ENCODE measurements at places on chromosomes 7 and 10.
A peak's percentile ranks its signal among the peaks of the same experiment; 100 is the strongest.

- no peak for DNase-seq
These were observed 16.4 kb upstream of the ITPRID1 start for GRCh38 chr7:31497516-31497915.

- no peak for DNase-seq
These were observed 90.6 kb upstream of the PDCD4 start for GRCh38 chr10:110781139-110781538.

- no peak for DNase-seq
These were observed 23.0 kb downstream of the BZW2 start for GRCh38 chr7:16668978-16669377.

GRCh38 chr10:48905311-48905710 is 34.3 kb downstream of the LRRC18 start:
- DNase-seq, result no peak

DNA sequence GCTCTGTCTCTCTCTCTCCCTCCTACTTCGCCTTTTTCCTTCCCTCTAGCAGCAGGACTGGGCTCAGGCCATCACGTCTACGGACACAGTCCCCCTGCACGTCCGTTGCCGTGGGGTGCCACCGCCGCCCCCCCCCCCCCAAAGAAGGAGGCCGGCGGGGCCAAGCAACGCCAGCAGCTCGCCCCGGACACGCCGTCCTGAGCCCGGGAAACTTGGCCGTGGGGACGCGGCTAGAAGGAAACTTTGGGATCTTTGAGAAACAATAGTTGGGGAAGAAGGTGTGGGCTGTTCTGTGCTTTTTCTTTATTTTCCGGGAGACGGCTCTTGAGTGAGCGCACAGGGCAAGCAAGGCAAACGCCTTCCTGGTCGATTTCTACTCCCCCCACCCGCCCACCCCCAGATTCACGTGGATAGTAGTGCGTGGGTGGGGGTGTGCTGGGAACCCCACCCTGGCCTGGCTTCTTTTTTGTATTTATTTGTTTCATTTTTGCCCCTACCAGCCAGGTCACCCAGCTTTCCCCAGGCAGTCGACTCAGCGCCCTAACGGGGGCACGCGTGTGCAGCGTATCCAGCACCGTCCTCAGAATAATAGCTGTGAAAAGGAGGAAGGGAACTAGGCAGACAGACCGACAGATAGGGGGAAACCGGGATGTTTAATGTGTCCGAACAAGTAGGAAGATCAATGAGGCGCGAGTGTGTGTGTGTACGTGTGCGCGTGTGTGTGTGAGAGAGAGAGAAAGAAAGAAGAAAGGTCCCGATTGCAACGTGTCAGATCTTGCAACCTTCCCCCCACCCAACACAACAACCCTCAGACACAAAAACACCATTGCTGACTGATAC is 1.4 kb downstream of the MXI1 start:
- DNase-seq, result peak; percentile 70

DNA sequence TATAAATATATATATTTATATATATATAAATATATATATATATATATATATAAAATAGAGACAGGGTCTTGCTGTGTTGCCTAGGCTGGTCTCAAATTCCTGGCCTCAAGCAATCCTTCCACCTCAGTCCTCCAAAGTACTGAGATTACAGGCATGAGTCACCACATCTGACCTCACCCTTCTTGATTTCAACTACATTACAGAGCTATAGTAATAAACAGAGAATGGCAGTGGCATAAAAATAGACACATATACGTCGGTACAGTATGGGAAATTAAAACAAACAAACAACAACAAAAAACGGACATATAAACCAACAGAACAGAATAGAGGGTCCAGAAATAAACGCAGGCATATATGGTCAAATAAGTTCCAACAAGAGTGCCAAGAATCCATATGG is 77.6 kb upstream of the PPP1R3A start:
- DNase-seq, result no peak

DNA sequence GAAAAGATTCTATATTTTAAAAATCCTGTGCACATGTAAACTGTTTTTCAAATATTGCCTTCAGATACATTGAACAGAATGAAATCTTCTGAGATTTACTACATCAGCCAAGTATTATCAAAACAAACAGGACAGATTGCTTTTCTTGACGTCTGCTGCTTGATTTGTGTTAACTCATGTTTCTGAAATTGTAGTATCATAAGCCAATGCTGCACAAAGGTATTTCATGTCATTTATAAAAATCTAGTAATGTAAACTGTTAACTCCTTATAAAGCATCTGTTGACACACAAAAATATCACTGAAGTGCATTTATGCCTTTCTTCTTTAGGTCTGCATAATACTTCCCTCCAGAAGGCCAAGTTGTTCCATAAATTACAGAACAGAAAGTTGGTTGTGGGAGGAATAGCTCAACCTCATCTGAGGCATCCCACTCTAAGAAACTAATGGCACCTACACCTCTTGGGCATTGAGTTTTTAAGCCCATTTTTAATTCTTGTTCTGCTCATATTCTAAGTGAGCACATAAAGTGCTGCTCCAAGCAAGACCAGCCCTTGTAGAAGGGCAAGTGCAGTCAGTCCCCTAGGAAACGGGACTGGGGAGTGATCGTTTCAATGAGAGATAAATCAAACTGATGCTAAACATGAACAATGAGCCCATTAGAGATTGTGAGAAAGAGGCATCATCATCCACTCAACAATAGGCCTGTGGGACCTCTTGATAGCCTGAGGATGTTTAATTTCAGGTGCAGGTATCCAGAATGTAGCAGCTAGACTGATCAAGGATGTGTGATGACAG is 28.5 kb downstream of the CAV1 start:
- DNase-seq, result no peak

DNA sequence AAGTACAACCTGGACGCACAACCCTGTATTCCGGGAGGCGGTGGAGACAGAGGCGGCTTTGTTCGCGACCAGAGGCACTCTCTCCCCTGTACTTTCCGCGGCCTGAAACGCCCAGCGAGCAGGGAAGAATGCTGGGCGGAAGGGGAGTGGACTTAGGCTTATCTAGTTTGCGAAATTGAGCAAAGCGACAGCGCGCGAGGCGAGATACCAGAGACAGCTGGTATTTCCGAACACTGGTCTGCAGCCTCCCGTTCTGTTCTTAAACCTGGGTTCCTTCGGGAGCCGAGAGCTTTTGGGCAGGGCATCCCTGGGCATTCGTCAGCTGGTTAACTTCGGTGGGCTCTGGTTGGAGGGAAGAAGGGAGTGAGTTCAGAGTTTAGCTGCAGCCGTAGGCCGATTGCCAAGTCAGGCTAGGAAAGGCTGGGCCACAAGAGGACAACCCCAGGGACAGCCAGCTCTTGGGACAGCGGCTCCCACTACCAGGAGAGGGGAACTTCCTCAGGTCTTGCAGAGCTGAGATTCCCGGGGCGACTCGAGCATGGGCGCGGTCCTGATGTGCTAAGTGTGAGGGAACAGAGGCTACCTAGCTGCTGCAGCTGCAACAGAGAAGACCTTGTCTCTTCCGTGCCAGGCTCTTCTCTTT is 3.9 kb downstream of the HMX3 start:
- peak; percentile 69 for DNase-seq

DNA sequence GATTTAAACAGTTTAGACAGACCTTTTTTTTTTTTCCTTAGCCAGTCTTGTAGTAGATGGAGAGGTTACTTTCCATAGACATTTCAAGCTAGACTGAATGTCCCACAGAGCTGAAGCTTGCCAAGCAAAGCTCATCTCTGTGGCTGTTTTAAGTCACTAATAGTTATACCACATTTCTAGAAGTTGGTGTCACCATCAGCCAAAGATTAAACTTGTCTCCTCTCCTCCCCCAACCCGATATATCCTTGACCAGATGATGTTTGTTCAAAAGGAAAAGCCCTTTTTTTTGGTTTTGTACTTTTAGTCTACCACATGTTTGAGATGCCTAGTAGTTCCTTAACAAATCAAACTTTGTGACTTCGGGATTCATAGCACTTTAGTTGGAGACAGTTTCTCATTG is 66.1 kb downstream of the ADD3 start:
- no peak for DNase-seq

DNA sequence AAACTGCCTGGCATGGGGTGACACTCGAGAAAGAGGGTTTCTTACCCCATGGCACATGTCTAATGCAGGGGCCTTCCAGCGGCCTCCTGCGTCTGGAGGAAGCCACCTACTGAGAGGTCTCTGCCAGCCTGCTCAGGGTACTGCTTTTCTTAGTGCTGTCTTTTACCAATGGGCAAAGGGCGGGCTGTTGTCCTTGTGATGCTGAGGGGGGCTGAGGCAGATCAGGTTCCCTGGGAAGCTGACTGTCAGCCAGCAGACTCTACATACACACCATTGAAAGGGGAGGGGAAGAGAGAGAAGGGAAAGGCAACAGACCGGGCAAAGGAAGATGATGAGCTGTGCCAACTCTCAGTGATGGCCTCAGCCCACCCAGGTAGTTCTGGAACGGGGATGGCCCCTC is 48.7 kb downstream of the COL13A1 start:
- no peak for DNase-seq

DNA sequence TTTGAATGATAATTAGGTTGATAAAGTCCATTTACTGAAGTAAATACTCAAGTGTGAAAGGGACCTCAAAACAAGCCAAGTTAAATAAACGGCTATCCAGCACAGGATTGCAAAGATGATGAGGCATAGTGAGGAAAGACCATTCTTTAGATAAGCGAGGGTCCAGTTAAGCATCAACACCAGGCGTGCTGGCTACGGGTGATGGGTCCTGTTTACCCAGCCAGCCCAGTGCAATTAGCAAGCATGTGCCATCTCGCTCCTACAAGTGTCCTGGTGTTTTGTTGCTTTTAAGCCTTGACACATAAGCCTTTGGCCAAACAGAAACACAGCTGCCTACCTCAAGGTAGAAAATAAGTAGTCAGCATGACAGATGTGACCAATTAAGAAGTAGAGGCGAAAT is 7.1 kb downstream of the NEBL start:
- DNase-seq, result no peak

DNA sequence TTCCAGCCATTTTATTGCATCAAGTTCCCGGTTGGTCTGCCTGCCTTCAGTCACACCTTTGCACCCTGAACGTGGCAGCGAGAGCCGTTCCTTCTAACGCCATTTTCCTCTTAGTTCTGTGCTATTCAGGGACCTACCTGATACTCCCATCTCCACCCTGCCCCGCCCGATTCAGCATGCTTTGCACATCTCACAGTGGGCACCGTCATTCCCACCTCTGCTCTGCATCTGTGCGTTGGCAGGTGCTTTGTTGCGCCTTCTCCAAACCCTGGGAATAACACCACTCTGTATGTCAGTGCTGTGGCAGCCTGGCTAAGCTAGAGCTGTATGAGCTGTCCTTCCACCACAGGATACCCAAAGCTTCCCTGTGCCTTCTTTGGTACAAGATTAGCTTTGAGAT is 96.8 kb downstream of the ACTR3B start:
- DNase-seq, result no peak

- peak; percentile 26 for DNase-seq
These were observed 59.2 kb upstream of the JAZF1 start for GRCh38 chr7:28239823-28240204.

- peak; percentile 47 for DNase-seq
These were observed 299.4 kb downstream of the SNX13 start for GRCh38 chr7:17640730-17641377.

GRCh38 chr10:33402220-33403073 is 68.0 kb upstream of the NRP1 start:
- no peak for DNase-seq

DNA sequence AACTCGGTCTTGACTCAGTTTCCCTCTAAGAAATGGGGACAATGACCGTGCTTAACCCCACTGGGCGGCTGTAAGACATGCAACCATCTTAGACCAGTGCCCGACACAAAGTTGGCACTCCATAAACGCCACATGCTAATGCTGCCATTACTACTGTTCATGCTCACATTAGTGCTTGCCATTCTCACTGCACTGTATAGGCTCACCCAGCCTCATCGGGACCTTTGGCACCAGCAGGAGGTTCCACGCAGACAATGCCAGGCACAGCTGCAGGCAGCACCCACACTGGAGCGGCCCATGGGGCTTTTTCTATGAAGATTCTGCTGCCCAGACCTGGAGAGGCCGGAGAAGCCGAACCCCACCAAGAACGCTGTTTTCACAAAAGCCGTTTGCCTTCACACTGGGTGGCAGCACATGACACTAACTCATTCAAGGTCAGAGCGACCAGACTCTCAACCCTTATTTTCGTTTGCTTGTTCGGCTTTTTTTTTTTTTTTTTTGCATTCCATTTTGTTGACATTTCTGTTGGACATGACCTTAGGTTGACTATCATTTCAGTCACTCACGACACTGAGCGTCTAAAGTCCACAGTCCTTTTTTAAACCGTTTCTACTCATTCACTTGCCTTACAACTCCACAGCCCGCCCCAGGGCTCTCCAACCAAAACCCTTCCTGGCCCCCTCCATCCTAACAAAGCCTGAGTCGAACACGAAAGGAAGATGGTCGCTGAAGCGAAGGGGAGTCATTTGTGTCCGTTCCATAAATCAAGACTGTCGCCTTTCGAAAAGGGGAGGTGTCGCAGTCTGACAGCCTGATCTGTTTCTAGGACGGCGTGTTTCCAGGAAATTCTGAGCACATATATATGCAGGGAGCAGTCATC is 124.4 kb upstream of the RNF32 start:
- no peak for DNase-seq

GRCh38 chr10:71242622-71243009 is 30.2 kb downstream of the UNC5B start:
- DNase-seq, result no peak

- no peak for DNase-seq
These were observed 133.4 kb downstream of the MACC1 start for GRCh38 chr7:20083781-20084180.

DNA sequence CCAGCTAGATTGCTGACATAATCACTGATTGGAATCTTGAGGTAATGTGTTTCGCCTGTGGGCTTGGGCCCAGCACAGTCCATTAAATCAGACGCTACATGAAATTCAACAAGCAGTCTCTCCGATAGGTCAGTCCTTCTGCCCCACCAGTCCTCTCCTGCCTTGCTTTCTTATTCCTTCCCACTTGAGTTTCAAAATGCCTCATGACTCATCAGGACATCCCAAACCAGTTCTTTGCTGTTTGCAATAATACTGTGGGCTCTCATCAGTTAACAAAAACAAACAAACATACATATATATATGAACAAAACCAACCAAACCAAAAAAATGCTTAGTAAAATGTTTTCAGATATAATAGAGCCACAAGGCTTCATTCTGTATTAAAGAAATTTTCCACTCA is 599.0 kb downstream of the SORCS1 start:
- no peak for DNase-seq

GRCh38 chr10:128556182-128557110 is 430.2 kb upstream of the MKI67 start:
- DNase-seq, result no peak

Data from hematopoietic multipotent progenitor cell treated with erythropoietin and hydrocortisone succinate and interleukin-3 and kit ligand, for 8 days (in vitro differentiated cells).